ENCODE measurements at places on chromosomes 3 and 15.

- no peak for DNase-seq
Measured at GRCh38 chr15:98771541-98771940, 123.2 kb downstream of the IGF1R start.

- DNase-seq = no peak
Measured at GRCh38 chr15:58438956-58439355, 7.2 kb downstream of the LIPC start.

GRCh38 chr3:47895241-47895640 lies 92.3 kb downstream of the DHX30 start:
- no peak for DNase-seq

DNA sequence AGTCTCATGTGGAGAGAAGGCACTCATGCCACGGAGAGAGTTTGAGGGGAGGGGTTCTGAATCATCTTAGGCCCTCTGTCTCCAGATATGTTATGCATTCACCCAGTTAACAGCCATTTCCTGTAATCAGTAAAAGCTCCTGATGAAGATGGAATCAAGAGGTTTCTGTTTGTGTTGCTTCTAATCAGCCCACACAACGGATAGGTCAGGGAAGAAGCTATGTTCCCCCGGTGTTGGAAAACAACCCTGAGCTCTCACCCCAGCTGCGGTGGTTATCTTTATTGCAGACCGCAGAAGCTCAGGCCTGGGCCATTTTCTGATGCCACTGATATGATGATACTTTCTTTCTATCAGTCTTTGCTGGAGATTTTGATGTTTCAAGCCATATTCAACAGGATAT lies 338.5 kb upstream of the ONECUT1 start:
- no peak for DNase-seq

GRCh38 chr3:148211725-148212124 lies 486.0 kb upstream of the AGTR1 start:
- no peak for DNase-seq

DNA sequence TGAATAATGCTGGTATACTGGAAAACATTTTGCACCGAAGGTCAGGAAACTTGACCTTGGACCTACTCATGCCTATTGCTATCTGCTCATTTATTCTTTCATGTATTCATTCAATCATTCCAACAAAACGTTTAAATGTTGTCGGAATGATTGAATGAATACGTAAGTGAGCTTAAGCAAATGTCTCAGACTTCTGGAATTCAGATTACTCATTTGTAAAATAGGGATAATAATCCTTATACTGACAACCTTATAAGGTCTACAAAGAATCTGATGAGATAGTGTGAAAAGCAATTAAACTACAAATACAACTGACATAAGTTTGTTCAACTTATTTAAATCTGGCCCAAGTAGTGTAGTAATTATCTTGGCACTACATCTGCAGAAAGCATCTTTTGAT lies 288.7 kb downstream of the WDR72 start:
- no peak for DNase-seq

GRCh38 chr3:56825567-56826438 lies 24.1 kb upstream of the ARHGEF3 start:
- no peak for DNase-seq

- DNase-seq = no peak
Measured at GRCh38 chr3:177146646-177147045, 50.6 kb downstream of the TBL1XR1 start.

DNA sequence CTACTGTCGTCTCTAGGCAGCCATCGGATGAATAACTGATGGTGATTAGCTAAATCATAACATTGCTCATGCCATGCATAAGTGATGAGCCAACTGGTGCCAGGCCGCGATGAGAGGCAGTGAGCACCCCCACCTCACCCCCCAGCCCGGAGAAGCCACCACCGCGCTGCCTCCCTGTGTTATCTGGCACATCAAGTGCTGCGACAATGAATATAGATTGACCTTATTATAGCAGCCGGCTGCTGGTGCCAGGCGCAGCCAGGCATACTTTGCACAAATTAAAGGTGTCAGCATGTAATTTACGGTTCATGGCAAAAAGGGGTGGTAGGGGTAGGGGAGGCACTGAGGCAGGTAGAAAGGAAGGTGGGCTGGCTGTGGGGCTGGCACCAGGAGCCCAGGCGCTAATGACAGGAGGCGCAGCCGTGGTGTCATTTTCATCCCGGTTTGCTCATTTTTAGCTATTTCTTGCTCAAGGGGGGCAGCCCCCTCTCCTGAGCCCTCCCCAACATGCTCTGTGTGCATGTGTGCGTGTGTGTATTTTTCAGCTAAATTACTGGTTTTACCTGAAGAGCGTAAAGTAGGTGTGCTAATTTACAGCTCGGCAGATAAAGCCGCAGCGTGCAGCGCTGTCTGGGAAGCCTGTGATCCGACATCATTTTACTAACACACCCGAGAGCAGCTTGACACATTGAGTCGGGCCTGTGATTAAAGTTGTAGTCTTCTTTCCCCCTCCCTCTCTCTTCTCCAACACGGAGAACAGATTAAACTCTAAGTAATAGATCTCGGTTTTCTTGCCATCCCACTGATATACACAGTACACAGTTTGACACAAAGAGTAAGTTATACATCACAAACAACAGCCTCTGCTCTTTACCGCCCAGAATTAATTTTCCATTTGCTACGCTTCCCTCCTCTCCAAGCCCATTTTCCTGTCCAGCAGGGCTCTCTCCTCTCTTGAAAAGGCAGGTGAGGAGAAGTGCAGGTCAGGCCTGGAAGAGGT lies 212.3 kb downstream of the RPLP1 start:
- no peak for DNase-seq

DNA sequence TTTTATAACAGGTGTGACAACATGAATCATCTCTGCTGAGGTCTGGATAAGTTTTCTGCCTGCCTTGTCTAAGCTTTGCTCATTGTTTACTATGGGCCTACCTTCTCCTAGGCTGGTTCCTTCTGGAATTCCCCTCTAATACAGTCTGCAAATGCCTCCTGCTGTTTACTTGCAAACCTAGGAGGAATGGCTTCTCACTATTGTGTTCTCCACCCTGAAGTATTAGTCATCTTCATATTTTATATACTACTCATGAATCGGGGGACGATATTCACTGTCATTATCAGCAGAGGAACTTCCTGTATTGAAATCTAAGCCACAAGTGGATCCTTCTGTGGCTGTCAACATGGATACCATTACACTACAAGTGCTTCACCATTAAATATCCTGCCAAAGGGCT lies 154.8 kb downstream of the PLCL2 start:
- no peak for DNase-seq

GRCh38 chr3:88141458-88142083 lies 8.2 kb upstream of the C3orf38 start:
- DNase-seq = no peak

- no peak for DNase-seq
Measured at GRCh38 chr3:123480428-123480827, 31.5 kb upstream of the ADCY5 start.

- no peak for DNase-seq
Measured at GRCh38 chr15:41985236-41986160, 13.1 kb upstream of the EHD4 start.

- DNase-seq = no peak
Measured at GRCh38 chr15:63048776-63049665, 6.5 kb downstream of the TPM1 start.

DNA sequence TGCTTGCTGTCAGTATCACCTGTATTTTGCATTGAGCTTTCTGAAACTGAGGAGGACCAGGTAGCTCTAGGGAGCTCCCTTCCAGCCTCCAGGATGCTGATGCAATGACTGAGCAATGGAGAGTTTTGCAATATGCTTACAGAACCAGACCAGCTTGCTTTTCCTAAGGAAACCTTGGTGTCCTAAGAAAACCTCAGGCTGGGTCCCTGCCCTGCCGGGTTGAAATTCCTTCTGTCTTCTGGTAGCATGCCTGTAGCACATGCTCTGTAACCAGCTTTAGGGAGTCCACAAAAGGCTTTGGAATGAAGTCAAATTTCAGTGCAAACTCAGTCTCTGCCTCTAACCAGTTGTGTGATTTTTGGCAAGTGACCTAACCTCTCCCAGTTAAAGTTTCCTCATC lies 65.8 kb upstream of the GSK3B start:
- DNase-seq = no peak

GRCh38 chr3:123485551-123485950 lies 36.7 kb upstream of the ADCY5 start:
- no peak for DNase-seq

GRCh38 chr15:89666858-89667705 lies 11.8 kb upstream of the KIF7 start:
- DNase-seq = no peak

Data from stimulated activated CD4-positive, alpha-beta T cell treated with anti-CD3 and anti-CD28 coated beads, Interleukin-15, amount 100 ng/mL, for 1 hour (primary cell).